ENCODE measurements at places on chromosomes 7 and 10.

- no peak for DNase-seq
Observed at GRCh38 chr7:98514211-98515031, 102.7 kb upstream of the NPTX2 start.

DNA sequence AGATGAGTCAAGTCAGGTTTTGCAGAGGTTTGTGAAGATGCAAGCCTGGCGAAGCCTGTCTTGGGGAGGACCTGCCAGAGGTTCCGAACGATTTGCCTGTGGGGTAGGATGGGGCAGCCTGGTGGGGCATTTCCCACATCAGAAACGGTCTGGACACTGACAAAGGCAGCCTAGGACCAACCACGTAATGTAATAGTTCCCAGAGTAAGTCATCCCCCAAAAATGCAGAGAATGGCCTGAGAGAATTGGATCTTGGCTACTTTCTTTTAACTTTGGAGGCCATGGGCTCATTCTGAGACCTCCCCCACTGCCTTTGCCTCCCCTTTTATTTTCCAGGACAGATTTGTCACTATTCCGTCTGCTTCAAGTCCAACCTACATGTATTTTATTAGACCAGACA lies 168.9 kb upstream of the SH2B2 start:
- peak; percentile 76 for DNase-seq

- no peak for DNase-seq
Observed at GRCh38 chr10:87829986-87830729, 12.1 kb upstream of the ATAD1 start.

DNA sequence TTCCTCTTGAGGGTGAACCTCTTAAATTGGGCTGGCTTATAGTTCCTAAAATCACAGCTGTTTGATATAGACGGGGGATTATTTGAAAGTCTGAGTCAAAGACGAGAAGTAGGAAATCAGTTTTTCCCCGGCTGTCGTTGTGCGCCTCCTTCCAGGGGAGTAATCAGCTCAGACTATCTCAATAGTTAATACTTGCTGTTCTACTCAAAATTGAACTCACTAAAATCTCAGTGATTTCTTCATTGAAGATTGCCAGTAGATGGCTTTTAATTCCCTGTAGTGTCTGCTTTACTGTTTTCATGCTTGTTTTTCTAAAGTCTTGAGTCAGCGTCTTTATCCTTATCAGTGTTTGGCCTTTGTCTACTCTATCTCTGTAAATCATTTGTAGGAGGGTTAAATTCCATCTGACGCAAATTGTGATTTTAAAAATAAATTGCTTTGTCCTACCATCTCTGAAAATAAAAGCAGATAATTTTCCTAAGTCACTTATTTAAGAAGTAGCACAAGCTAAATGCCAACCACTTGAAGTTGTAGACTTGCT lies 47.3 kb downstream of the CNNM2 start:
- DNase-seq, result no peak

DNA sequence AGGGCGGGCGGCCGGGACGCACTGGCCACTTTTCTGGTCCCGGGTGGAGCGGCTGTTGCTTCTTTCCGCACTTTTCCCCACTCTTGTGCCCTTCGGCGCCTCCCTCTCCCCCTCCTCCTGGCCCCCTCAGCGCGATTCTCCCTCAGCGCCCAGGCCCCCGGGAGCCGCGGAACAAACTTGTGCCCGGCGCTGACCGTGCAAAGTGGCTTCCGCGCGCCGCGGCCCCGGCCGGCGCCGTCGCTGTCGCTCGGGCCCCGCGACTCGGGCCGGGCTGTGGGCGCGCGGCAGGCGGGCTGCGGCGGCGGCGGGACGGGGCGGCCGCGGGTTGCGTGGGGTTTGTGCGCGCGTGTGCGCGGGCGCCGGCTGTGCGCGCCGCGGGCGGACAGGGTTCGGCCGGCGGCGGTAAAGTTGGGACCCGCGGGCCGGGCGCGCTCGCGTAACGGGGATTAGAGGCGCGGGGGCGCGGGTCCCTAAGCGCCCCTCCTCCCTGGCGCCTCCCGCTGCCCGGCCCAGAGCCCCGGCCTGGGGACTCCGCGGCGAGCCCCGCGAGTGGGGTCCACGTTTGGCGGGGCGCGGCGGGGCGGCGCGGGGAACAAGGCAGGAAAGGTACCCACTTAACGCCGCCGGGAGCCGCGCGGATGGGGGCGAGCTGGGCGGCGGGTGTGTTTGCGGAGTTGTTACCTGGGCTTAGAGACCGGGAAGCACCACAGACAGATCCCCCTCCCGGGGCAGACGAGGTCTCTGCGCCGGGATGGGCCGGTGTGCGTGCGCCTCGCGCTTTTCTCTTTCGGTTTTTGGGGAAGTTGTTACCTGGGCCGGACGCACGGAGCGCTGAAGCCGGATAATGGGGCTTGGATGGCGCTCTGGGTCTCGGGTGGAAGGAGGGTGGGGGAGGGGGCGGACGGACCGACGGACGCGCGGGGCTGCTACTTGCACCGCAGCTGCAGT lies 860 bp downstream of the ZEB1 start:
- DNase-seq, result no peak

- DNase-seq, result peak; percentile 27
Observed at GRCh38 chr10:47262606-47263533, 37.1 kb upstream of the GDF10 start.

- DNase-seq, result no peak
Observed at GRCh38 chr10:6843481-6843881, 263.4 kb upstream of the PRKCQ start.

GRCh38 chr10:5904227-5904626 lies 14.2 kb downstream of the FBH1 start:
- no peak for DNase-seq

DNA sequence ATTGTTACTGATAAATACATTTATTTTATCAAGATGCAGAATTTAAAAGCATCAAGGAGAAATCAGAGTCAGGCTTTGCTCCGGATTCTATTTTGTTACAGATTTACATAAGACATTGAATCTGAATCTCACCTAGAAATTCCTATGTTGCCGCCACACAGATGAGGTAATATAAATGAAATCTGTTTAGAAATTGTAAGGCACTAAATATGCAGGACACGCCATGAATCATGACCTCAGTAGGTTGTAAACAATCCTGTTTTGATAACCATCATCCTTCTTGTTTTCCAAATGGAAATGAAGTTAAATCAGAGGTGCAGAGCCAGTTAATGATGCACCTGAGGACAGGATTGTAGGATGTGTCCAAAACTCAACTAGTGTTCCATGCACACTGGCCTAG lies 778.0 kb downstream of the MAGI2 start:
- DNase-seq, result no peak

DNA sequence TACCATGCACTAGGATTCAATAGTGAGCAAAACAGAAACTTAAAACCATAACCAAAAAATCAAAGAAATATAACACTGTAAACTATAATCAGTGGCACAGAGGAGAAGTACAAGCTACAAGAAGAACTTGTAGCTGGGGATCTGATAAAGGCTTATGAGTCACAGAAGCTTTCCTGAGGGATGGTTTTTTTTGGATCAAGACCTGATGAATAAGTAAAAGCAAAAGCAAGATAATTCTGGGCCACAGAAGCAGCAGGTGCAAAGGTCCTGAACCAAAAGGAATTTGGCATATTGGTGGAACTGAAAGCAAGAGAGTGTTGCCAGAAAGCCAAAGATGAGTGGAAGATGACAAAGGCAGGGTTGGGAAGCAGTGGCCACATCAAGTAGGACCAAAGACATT lies 37.4 kb upstream of the BET1 start:
- no peak for DNase-seq

DNA sequence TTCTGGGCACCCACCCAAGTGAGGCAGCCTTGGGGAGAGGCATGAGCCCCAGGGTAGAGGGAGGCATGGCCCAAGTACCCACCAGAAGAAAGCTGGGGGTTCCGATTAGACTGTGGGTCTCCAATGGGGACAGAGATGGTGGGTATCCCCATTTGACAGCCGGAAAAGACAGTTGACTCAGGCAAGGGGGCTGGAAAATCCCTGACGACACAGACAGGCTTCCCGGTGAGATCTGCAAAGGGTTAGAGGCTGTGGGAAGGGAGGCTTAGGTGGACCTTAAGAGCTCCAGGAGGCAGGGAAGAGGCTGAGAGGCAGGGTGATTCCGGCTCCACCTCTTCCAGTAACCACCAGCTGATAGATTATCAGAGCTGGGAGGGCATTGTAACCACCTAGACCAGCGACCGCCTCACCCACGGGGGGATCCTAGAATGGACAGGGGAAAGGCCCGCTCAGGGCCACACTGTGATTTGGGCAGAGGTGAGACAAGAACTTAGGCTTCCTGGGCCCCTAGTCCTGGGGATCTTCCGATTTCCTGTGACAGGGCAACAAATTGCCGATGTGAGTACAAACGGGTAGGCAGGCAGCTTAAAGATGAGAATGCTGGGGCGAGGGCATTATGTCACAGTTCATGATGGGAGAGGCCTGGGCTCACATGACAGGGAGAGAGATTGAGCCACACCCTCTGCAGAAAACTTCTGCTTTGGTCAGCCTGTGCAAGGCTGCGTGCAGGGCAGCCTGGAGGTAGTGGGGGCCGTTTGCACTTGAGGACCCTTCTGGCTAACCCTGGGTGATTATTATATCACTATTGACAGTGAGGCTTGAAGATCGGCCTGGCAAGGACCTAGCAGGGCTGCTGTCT lies 5.4 kb downstream of the TBATA start:
- no peak for DNase-seq

DNA sequence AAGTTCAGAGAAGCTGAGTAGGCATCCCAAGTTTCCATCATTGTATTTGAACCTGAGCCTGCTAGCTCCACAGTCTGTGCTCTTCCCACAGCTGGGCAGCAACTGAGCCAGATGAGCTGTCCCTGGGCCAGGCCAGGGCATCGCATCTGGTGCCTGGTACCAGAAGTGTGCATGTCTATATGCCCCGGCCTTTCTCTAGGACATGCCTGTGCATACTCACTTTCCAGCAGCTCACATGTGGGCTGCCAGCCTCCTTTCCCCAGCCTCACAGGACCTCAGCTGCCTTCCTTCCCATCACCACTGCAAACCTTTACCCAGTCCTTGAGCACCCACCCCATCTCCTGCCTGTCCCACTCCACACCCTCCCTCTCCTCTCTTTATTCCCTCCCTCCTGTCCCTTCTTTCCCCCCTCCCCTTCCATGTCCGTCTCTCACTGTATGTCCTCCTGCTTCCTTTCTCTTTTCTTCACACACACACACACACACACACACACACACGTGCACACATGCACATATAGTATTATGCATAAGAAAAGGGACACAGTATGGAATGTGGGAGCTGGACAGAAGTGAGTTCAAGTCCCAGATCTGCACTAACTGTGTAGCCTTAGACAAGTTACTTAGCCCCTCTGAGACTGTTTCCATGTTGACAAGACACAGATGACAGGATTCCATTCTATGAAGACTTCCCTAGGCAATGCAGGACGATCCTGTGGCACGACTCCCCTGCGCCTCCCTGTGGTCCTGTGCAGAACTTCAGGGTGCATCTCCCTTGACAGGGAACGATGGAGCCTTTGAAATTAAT lies 10.9 kb downstream of the CDHR1 start:
- peak; percentile 7 for DNase-seq

- DNase-seq, result no peak
Observed at GRCh38 chr10:47095211-47095610, 184.0 kb downstream of the PTPN20 start.

- DNase-seq, result no peak
Observed at GRCh38 chr7:155709453-155709852, 65.0 kb downstream of the RBM33 start.

GRCh38 chr7:107049971-107050532 lies 5.5 kb downstream of the PRKAR2B start:
- DNase-seq, result no peak

- DNase-seq, result no peak
Observed at GRCh38 chr7:33591490-33591889, 313.8 kb upstream of the BMPER start.

- no peak for DNase-seq
Observed at GRCh38 chr10:71006506-71006905, 118.1 kb upstream of the PCBD1 start.

- no peak for DNase-seq
Observed at GRCh38 chr7:15326044-15326644, 235.7 kb downstream of the AGMO start.

GRCh38 chr7:55271069-55271626 lies 94.0 kb upstream of the LANCL2 start:
- no peak for DNase-seq

- DNase-seq, result no peak
Observed at GRCh38 chr10:100978901-100979195, 8.4 kb downstream of the MRPL43 start.

GRCh38 chr10:129089341-129089740 lies 377.7 kb upstream of the MGMT start:
- no peak for DNase-seq

DNA sequence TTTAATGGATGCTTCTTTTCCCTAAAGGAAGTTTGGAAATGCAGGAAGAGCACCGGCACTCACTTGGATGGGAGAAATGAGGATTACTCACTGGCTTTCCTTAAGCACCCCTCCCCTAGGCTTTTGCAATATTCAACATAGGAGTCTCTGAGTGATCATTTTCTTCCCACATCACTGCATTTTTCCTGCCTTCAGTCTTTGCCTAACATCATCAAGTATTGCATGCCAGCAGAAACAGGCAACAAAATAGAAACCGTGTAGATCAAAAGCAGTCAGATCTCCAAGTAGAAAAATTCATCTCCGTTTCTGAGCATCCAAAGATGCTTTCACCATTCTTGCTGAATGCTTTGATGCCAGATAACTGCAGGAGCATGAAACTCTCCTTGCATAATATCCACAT lies 119.9 kb downstream of the ADCYAP1R1 start:
- no peak for DNase-seq

GRCh38 chr10:93723153-93723552 lies 20.8 kb upstream of the FRA10AC1 start:
- DNase-seq, result no peak

DNA sequence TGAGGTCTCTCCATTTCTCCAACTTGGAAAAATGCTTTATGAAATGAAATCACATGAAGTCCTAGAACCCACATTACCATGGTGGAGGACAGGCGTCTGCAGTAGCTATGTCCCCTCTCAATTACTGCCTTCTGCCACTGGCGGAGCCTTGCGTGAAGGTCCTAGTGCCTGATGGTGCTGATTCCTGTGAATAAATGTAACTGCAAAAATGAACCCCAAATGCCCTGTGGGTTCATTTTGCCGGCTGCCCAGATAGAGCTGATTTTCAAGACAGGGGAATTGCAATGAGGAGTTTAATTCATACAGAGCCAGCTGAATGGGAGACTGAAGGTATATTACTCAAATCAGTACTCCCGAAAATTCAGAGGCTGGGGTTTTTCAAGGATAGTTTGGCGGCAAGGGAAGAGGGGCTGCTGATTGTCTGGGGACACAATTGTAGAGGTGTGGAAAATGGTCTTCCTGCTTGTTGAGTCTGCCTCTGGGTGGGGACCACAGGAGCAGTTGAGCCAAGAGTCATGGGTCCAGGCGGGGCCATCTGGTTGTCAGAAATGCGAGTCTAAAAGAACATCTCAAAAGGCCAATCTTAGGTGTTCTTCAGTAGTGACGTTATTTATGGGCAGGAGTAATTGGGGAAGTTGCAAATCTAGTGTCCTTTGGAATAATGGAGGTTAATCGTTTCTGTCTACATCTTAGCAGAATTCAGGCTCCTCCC lies 13.5 kb downstream of the PRF1 start:
- DNase-seq, result no peak

Measured in GM04503 (cell line).